GM10248 (cell line): ENCODE measurements at places on chromosomes 5 and 9.

- DNase-seq: peak; percentile 44
Measured at GRCh38 chr9:5876026-5876425, 14.7 kb upstream of the MLANA start.

DNA sequence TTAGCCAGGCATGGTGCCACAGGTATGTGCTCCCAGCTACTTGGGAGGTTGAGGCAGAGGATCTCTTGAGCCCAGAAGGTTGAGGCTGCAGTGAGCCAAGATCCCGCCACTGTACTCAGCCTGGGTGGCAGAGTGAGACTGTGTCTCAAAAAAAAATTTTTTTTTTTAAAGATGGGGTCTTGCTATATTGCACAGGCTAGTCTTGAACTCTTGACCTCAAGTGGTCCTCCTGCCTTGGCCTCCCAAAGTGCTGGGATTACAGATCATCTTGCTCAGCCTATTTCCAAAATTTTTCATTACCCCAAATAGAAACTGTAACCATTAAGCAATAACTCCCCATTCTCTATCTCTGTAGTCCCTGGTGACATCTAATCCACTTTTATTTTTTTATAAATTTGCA lies 4.4 kb upstream of the TBC1D13 start:
- no peak for DNase-seq

- DNase-seq: no peak
Measured at GRCh38 chr9:93591301-93592007, 15.1 kb downstream of the PHF2 start.

DNA sequence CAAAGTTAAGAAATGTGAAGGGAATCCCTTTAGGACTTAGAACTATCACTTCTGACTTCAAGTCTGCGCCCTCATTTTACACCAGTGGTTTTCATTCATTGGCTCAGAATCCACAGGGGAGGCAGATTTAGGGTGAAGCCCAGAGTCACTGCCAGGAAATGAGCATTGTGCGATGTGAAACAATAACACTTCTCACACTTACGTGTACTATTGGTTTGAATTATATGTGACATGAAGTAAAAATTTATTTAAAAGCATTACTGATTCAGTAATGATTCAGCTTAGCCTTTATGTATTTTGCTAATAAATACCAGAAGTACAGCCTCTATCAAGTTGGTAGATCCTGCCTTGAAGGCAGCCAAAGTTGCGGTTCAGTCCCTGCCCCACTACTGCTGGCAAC lies 98.6 kb downstream of the PAM start:
- no peak for DNase-seq

DNA sequence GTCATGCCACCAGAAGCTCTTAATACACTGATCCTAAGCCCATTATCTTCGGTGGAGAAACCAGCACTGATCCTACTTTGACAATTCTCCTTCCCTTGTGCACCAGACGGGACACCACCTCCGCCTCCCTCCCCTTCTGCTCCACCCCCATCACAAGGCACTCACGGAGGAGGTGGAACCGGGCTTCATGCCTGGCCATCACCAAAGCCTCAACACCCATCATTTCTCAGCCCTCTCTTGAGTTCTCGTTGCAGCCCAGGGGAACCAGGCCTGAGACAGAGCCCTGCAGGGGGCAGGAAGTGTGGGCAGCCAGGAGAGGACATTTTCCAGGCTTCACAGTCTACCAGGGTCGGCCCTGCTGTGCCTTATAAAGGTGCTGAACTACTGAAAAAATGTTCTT lies 160.5 kb downstream of the GOLPH3 start:
- no peak for DNase-seq

DNA sequence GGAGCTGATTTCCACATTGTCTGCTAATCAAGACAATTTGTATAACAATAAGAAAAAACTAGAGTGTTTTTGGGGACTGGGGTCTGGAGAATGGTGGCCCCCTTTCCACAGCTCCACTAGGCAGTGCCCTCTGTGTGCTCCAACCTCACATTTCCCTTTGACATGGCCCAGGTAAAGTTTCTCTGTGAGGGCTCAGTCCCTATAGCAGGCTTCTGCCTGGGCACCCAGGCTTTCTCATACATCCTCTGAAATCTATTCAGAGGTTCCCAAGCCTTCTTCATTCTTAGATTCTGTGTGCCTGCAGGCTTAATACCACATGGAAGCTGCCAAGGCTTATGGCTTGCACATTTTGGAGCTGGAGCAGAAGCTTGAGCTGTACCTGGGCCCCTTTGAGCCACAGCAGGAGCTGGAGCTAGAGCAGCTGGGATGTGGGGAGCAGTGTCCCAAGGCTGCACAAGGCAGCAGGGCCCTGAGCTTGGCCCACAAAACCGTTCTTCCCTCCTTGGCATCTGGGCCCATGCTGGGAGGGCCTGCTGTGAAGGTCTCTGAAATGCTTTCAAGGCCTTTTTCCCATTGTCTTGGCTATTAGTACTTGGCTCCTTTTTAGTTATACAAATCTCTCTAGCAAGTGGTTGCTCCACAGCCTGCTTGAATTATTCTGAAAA lies 49.1 kb upstream of the VPS13A start:
- DNase-seq: no peak

- DNase-seq: no peak
Measured at GRCh38 chr9:81377320-81377719, 312.0 kb downstream of the TLE1 start.

DNA sequence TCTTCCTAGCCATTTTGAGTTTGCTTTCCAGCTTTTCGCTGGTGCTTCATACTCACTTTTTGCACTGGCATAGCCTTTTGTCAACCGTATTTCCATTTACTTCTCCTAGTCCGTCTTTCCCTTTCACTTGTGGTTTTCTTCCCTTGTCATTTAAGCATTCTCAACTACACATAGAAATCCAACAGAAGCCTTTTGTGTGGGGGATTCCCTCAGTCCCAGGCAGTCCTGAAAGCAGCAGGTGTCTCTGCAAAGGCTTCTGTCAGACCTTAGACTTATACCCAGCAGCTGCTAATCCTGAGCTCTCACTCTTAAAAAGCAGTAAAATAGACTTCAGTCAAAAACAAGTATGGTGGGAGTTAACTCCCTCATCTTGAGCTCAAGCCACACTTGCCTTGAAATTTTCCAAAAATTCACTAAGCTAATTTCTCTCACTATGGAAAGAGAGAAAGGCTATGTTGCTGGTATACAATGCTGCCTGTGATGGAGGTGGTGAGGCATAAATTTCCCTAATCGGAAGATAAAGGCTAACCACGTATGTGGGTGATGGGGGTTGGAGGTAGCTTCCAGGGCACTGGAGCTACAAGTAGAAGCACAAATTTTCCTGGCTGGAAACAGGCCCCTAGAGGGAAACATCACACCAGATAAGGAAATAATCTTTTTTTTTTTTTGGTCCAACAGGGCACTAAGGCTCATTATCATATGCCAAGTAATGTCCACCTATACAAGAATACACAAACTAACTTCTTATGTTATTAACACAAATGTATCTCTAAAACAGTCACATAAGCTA lies 34.8 kb upstream of the IFNK start:
- peak; percentile 63 for DNase-seq
